ENCODE measurements at places on chromosomes 16 and 17.
A peak's percentile ranks its signal among the peaks of the same experiment; 100 is the strongest.

DNA sequence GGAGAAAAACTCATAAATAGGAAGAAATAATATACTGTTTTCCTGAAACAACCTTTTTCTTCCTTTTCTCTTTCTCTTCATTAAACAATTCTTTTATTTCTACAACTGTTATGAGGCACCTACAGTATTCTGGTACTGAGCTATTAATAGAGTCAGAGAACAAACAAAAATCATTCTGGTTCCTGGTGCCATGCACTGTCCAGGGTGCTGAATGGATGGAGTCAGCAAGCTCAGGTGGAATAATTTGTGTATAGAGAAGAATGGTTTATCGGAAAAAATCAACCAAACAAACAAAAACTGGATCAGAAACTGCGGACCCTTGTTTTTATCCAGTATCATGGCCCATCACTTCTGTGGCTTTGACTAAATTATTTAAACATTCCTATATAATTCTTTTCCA, 430.3 kb upstream of the GOT2 start:
- no peak for DNase-seq

GRCh38 chr17:66431910-66432309, 129.5 kb downstream of the PRKCA start:
- no peak for DNase-seq

- peak; percentile 33 for DNase-seq
Observed at GRCh38 chr17:72387487-72387886, 266.7 kb downstream of the SOX9 start.

GRCh38 chr16:51151961-51152663, 1.0 kb upstream of the SALL1 start:
- peak; percentile 69 for DNase-seq

DNA sequence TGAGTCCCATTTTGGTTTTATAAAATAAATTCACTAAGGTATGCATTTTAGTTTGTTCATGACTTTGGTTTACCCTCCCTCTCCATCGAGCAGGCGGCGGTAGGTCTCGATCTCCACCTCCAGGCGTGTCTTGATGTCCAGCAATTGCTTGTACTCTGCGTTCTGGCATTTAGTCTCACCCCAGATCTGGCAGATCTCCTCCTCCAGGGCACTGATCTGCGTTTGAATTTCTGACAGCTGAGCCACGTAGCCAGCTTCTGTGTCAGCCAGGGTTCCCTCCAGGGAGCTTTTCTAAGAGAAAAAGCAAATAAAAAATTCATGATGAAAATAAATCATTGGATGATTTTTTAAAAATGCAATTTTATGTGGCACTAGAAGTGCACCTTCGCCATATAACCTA, 4.2 kb downstream of the KRT24 start:
- DNase-seq, result peak; percentile 44

- no peak for DNase-seq
Observed at GRCh38 chr16:51125992-51126391, 25.1 kb downstream of the SALL1 start.

DNA sequence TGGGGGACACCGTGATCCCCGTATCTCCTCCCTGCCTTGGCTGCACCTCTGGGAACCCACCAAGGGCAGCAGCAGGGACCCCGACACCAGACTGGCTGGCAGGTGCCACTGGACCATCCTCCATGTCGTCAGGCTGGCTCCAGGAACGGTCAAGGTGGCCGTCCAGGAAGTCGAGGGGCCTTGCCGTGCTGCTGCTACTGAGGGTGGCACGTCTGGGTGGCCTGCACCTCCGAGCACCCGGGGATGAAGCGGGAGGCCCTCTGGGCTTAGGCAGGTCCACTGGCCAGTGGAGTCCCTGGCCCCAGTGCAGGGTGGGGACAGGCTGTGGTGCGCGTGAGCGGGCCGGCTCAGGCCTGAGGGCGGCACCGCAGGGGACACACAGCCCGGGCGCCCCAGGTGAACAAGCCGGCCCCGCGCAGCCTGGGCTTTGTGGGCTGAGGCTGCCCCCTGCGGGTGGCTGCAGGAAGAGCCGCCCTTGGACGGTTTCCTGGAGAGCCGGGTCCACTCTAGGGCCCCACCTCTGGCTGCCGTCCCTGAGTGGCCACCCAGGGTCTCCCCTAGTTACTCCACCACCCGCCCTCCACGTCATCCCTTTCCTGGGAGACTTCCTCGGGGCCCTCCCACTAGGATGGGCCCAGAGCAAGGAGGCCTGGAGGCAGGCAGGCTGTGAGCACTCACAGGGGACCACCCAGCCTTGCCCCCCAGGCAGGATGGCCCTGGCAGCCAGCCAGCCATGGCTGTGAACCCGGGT, 42.8 kb upstream of the ZC3H18 start:
- peak; percentile 82 for DNase-seq

GRCh38 chr16:49315602-49316001, 34.0 kb upstream of the CBLN1 start:
- DNase-seq, result no peak

- no peak for DNase-seq
Observed at GRCh38 chr17:56880133-56880532, 33.7 kb downstream of the TRIM25 start.

DNA sequence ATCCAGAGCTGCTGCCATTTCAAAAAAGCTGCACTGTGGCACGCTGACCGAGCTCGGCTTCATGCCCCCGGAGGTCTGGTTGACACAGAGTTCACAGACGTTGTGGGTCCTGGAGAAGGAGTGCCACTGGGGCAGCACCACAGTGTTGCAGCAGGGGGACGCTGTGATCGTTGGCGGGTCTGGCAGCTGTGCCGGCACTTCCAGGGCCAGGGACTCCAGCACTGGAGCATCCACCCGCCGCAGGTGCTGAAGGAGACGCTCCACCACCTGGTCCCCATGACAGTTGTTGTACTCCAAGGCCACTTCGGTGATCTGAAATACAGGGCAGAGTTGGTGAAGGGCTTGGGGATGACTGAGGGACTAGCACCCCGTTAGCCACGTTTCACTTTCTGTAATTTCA, 23.5 kb downstream of the SNN start:
- DNase-seq, result no peak

DNA sequence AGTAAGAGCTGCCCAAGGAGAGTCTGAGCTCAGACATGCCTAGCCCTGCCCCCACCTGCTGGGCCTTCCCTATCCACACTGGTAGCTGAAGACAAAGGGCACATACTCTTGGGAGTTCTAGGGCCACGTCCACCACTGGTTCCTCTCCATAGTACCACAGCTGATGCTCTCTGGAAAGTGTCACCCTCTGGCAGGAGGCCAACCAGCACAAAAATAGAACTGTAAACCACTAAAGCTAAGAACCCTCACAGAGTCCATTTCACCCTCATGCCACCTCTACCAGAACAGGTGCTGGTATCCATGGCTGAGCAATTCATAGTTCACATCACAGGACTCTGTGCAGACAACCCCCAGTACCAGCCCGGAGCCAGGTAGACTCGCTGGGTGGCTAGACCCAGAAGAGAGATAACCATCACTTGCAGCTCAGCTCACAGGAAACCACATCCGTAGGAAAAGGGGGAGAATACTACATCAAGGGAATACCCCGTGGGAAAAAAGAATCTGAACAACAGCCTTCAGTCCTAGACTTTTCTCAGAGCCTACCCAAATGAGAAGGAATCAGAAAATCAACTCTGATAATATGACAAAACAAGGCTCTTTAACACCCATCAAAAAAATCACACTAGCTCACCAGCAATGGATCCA, 115.3 kb downstream of the CEP112 start:
- DNase-seq, result no peak

DNA sequence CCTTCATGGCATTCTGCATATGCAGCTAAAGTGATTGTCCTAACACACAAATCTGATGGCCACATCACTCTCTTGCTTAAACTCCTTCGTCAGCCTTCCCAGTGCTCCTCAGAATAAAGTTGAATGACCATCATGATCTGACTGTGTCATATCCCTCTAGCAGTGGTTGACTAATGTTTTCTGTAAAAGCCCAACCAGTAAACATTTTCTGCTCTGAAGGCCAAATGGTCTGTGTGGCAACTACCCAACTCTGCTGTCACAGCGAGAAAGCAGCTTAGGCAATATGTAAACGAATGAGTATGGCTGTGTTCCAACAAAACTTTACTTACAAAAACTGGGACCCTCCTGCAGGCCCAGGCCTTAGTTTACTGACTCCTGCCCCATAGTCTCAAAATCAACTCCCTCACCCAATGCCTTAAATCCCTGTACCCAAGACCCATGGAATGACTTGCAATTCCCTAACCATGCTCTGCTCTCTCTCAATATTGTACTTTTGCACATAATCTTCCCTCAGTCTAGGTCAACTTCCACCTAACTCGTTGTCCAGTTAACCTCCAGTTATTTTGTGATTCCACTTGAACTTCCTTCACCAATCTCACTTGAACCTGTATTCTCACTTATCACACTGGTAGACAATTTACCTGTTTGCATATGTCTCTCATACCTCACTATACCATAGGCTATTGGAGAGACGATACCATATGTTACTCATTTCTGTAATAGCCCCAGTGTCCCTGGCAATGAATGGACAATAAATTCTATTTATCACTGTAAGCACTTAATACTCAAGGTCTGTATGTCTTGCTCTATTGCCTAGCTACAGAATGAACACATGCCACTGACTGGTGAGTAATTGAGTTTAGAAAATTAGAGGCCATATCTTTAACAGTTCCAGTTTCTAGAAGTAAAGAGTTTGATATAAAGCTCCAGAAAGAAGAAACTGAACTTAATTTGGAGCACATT, 29.1 kb downstream of the TMEM100 start:
- peak; percentile 57 for DNase-seq

Measured in femur (tissue), 1 donor.